ENCODE measurements at places on chromosomes 6 and 20.

- no peak for DNase-seq
Measured at GRCh38 chr6:149270616-149271015, 46.9 kb upstream of the TAB2 start.

GRCh38 chr6:161351858-161352257, 78.0 kb upstream of the AGPAT4 start:
- no peak for DNase-seq

GRCh38 chr6:104885518-104886043, 25.9 kb upstream of the HACE1 start:
- DNase-seq = no peak

DNA sequence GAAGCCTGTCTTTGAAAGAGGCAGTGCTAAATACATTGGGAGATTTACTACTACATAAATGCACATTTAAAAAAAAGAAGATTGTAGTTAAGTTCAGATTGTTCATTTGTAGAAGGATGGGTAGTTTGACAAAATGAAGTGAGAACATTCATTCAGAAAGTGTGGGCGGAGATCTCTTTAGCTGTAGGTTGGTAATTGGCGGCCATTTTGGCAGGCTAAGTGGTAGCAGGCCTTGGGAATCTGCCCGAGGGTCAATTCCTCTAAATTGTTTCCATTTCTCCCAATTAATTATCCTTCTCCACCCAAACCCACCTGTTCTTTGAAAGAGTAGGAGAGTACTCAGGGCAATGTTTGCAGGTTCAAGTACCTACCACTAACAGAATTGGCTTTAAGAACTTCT, 17.9 kb downstream of the SOX4 start:
- no peak for DNase-seq

Data from renal cortical epithelial cell (primary cell).